ENCODE measurements at places on chromosomes 7 and 10.
A peak's percentile ranks its signal among the peaks of the same experiment; 100 is the strongest.

DNA sequence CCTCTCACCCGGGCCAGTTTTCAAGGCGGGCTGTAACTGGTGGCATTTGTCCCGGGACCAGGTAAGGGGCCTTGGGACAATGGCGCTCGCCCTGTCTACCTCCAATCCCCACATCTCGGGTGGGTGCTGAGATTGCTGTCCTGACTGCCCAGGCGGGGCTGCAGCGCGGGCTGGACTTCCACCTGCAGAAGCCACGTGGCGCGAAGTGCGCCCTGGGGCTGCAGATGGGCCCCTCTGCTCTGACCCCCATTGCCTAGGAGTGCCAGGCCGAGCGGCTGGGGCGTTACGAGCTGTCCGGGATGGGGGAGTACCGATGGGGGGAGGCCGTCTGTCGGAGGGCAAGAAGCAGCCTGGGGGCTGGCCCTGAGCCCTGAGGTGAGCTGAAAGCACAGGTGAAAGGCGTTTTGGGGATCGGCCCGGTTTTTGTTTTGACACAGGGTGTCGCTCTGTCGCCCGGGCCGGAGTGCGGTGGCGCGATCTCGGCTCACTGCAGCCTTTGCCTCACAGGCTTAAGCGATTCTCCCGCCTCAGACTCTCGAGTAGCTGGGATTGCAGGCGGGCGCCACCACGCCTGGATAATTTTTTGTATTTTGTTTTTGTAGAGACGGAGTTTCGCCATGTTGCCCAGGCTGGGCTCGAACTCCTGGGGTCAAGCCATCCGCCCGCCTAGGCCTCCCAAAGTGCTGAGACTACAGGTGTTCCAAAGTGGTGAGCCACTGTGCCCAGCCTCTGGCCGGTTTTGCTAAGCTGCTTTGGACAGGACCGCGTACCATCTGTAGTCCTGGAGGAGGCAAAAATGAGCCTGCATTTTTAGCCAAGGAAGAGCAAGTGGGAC is at the start of gene SFXN2:
Gene SFXN2, plus strand, starts transcription at position 16 of the 835 bp plus-strand sequence. CDS start 12,001 bp downstream, outside the sequence.
- DNase-seq = peak; percentile 56

- no peak for DNase-seq
Observed at GRCh38 chr10:35398355-35398754, 62.0 kb downstream of the CCNY start.

DNA sequence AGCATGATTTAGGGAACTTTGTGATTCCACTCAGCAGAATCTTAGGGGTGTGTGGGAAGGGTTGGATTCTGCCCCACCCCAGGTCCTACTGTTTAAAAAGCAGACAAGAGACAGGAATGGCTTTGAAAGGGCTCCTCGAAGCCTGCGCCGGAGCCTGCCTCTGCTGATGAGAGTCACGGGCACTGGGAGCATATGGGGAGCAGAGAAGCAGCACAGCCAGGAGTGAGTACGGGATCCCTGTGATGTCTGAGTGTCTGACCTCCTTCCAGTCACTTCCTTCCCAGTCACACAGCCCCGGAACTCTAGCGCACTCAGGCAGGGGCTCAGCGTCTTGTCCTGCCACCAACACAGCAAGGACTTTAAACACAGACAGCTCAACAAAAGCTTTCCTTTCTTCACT is 514.9 kb upstream of the DPP6 start:
- no peak for DNase-seq

DNA sequence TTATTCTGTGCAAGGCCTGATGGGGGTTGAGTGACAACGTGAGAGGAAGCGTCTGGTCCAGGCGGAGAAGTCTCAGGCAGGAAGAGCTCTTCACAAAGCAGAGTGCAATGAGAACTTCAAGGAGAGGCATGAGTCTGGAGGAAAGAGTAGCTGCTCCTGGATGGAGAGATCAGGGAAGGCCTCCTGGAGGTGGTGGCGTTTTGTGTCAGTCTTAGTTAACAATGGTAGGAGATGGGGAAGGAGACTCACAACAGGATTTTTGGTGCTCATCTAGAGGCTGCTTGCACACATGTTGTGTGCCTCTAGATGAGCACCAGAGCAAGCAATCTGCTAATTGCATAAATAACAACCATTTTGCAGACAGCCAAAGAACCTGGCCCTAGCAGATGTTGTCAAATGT is 442.8 kb upstream of the PODXL start:
- DNase-seq = no peak

DNA sequence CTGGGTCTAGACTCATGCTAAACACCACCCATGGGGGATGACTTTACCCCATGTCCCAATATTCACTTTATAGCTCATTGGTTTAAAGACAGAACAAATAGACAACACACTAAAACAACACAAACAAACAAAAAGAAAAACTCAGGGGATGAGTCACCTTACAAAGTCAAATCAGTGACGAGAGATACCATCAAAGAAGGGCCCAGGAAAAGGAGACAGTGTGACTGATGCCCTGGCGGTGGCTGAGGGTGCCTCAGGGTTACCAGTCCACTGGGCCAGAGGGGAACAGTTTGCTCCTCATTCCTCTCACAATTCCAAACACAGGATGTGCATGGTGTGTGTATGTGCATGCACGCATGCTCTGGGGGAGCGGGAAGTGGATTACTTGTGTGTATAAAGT is 171.3 kb upstream of the PRKCQ start:
- no peak for DNase-seq

GRCh38 chr7:96479015-96479645 is 157.2 kb upstream of the SLC25A13 start:
- DNase-seq = no peak

DNA sequence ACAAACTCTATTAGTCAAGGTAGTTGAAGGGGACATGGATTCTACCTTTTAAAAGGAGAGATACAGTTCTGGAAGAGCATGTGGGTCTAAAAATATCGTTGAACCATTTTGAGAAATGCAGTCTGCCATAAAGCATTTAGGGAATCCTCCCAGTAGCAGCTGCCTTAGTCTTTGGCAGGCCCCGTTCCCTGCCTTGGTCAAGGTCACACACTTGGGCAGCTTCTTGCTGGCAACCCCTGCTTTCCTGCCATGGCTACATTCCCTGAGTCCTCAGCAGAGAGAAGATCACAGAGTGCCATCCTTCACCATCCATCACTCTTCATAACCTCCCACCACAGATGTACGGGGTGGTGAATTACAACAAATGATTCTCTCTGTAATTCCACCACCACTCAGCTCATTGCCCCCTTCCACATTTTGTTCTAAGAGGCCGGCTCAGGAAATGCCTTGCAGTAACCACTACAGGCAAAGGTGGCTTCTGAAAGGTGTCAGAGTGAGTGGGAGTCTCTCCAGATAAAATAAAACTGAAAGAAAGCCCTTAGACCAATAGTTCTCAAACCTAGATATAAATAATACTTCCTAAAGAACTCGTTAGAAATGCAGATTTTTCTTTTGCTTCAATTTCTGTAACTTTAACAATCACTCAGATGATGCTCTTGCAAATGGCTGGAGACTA is 121.4 kb upstream of the STK17A start:
- no peak for DNase-seq

GRCh38 chr10:103111918-103112877 is 80.9 kb downstream of the NT5C2 start:
- DNase-seq = no peak

GRCh38 chr10:25017154-25017590 is 760 bp downstream of the THNSL1 start:
- DNase-seq = peak; percentile 33

- DNase-seq = no peak
Observed at GRCh38 chr10:31926160-31926559, 2.5 kb downstream of the ARHGAP12 start.

DNA sequence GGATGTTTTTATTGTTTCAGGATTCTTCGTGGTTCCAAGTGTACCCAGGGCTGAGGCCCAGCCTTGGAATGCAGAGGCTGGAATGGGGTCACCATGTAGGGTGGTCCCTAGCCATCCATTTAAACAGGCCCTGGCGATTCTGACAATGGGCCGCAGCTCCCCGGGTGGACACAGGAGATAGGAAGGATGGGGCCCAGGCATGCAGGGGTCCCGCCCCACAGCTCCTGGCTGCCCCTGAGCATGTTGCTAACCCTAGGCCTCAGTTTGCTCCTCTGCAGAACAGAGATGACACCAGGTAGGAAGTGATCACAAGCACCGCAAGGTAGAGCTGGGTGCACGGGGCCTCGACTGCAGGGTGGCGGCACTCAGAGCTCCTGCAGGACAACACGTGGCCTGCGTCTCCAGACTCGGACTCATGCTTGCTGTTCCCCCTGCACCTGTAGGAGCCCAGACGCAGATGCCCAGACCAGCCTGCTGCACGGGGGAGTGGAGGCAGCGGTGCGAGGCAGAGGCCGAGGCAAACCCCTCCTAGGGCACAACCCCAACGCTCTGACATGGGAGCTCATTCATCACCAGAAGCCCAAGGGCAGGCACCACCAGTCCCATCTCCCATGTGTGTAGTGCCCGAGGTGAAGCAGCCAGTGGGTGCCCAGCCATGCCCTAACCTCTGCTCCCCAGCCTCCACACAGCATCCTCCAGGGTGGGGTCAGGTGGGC is 25.5 kb downstream of the VIPR2 start:
- no peak for DNase-seq

- DNase-seq = no peak
Observed at GRCh38 chr10:78794736-78795455, 273.9 kb upstream of the ZMIZ1 start.

DNA sequence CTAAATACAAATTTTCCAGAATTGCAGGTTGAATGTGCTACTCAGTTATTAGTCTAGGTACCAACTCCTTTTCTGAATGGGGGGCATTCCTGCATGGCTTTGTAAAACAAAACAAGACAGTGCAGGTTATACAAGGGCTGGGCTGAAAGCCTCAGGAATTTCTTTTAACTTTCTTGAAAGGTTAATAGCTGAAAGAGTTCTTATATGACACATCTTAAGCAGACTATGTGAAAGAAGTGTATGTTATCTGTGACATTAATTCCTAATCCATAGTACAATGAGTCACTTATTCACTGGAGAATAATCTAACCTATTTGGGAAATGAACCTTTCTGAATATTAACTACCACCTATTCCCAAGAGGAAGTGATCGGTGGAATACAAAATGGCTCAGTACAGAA is 115.6 kb upstream of the FAM133B start:
- DNase-seq = no peak
